ENCODE measurements at places on chromosomes 6 and 20.

GRCh38 chr6:125807293-125807692, 16.5 kb downstream of the NCOA7 start:
- DNase-seq, result no peak

- DNase-seq, result no peak
Observed at GRCh38 chr20:24523661-24524060, 54.2 kb downstream of the SYNDIG1 start.

- no peak for DNase-seq
Observed at GRCh38 chr6:161001421-161001820, 9.9 kb downstream of the MAP3K4 start.

- DNase-seq, result no peak
Observed at GRCh38 chr6:150667359-150667758, 67.7 kb downstream of the PLEKHG1 start.

DNA sequence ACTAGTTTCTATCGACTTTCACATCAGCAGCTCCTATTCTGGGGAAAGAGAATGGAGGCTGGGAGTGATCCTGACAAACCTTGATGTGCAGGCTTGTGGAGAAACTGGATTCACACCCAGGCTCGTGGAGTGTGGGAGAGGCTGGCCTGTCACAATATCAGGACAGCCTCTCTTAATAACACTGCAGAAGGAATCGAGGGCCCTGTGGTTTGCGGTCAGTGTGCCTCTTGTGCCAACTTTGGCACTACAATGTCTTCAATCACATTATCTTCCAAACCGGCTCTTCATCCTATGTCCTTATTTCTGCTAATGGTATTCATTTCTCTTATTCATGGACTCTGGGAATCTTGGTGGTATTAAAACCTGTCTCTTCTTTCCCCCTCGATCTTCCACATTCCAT, 92.7 kb downstream of the PRL start:
- DNase-seq, result no peak

DNA sequence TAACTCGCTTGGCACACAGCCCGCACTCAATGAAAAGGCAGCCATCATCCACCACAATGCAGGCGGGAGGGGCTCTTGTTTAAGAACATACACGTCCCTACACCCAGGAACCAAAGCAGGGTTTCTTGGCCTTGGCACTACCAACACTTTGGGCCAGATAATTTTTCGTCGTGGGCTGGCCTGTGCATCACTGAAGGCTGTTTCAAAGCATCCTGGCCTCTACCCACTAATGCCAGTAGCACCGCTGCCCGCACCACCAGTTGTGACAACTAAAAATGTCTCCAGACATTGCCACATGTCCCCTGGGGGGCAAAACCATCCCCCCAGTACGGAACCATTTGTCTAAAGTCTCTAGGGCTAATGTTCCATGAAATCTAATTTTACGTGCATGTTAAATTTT, 13.0 kb downstream of the UQCC2 start:
- no peak for DNase-seq

GRCh38 chr6:154554491-154554890, 44.0 kb upstream of the CNKSR3 start:
- DNase-seq, result no peak

GRCh38 chr6:108560463-108561308, at the start of gene FOXO3:
Gene FOXO3 (plus strand): TSS chr6:108560917. CDS start chr6:108561209, 292 bp downstream.
- DNase-seq, result peak; percentile 79

- no peak for DNase-seq
Observed at GRCh38 chr6:155262655-155263054, 1.2 kb upstream of the CLDN20 start.

DNA sequence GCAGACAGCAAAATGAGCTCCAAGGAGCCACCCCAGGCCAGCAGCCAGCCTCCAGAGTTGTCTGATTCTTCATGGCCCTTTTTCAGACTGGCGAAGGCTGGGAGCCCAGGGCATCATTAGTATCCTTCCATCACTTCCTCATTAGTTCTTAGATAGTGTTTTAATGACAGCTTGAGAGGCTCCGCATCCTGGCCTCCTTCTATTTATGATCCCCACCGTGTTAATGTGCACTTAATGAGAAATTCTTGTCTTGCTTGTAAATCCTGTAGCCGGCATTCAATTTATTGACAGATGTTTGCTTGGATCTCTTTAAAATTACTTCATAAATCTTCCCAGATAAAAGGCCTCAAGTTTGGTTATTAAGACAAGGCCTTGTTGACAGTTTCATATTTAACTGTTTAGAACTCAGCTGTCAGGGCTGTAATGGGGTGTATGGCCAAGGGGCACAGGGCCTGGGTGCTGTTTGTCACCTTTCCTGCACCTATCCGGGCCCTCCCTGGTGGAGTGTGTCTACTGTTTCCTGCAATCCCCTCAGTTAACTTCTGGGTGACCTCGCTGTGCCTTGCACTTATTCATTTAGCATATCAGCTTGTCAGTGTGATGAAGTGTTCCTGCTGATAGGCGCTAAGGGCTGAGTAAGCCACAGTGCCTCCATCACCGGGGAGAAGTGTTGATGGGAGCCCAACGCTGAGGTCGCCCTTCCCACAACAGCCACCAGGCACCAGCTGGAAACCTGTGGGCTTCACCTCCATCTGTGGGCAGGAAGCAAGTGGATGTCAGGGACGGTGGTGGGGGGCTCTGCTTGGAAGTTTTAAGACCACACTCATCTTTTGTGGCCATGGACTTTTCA, 169.3 kb downstream of the TSHZ2 start:
- no peak for DNase-seq

GRCh38 chr20:18304618-18305017, 16.3 kb downstream of the ZNF133 start:
- no peak for DNase-seq

- DNase-seq, result no peak
Observed at GRCh38 chr6:46022106-46022948, 6.7 kb upstream of the CLIC5 start.

GRCh38 chr20:49854190-49854875, 41.7 kb downstream of the SLC9A8 start:
- DNase-seq, result no peak

GRCh38 chr6:117481278-117481925, 1.1 kb upstream of the DCBLD1 start:
- DNase-seq, result peak; percentile 13

GRCh38 chr20:14566505-14566904, 229.1 kb upstream of the FLRT3 start:
- DNase-seq, result no peak

DNA sequence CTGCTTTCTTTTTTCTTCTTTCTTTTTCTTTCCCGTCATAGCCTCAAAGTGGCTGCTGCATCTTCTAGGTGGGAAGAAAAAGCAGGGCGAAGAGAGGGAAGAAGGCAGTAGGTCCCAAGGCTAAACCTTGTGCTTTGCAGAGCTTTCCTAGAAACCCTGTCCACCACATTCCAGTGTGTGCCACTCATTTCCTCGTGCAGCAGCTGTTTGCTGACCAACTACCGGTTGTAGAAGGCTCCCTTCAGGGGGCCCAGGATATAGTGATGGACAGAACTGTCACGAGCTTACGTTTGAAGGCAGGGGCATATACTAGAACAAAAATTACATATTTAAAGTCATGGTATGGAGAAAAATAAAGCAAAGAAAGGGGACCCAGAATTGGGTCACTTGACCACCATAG, 103.0 kb downstream of the SASH1 start:
- no peak for DNase-seq

GRCh38 chr6:108633436-108633835, 72.7 kb downstream of the FOXO3 start:
- no peak for DNase-seq

GRCh38 chr20:44946271-44946852, 13.8 kb downstream of the TOMM34 start:
- DNase-seq, result no peak

- no peak for DNase-seq
Observed at GRCh38 chr6:83096791-83097190, 29.3 kb downstream of the DOP1A start.

GRCh38 chr20:47453167-47453782, 48.4 kb upstream of the NCOA3 start:
- no peak for DNase-seq

GRCh38 chr6:40932366-40932765, 106.7 kb downstream of the UNC5CL start:
- DNase-seq, result no peak

DNA sequence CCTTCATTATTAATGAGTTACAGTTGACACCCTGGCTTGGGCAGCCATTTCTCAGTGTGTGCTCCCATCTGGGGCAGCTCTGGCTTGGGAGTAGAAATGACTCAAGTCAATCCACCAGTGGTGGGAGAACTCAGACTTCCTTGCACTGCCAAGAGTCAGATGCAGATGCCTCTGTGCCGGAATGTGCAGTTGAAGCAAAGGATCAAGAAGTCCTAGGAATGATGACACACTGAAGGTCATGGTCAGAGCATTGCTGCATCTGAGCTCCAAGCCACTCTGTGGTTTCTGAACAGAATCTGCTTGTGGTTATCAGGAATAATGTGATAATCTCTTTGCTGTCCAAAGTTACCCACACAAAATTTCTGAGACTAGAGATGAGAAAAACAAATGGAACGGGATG, 19.5 kb upstream of the PAX1 start:
- DNase-seq, result no peak

DNA sequence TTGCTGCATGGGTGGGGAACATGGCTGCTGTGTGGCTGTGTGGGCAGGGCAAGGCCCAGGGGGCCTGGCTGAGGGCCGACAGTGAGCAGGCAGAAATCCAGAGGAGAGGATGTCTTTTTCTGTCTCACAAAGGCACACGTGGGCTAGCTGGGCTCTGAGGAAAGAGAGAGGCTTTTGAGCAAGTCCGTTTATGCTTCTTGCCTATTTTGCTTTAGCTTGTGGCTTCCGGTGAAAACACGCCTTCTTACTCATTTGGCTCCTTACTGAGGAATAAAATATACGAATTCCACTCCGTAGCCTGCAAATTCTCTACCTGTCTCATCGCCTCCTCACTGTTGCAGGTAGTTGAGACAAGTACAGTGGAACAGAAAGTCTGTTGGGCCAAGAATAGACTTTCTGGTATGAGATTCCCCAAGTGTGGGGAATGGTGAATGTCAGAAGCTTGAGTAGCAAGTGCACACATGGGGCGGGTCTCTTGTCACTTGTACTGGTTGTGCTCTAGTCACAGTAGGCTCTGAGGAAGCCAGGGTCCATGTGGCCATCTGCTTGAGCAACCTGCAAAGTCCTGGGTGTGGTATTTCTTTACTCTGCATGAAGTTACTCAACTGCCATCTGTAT, 28.4 kb downstream of the WRNIP1 start:
- peak; percentile 32 for DNase-seq

DNA sequence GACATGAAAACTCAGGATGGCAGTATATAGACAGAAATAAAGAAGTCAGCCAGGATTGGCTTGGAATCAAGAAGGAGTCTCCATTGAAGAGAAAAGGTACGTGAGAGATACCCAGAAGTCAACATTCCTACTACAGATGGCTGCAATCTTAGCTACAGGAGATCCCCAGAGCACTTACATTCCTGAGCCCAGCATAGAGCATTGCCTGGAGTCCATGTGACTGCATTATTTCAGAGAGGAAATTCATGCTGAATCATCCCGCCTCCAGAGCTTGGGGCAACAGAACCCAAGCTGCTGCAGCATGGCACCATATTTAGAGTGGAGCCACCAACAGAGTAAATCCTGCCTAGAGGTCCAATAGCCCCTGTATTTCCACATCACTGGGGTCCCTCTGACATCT, 125.0 kb upstream of the GRIK2 start:
- no peak for DNase-seq

DNA sequence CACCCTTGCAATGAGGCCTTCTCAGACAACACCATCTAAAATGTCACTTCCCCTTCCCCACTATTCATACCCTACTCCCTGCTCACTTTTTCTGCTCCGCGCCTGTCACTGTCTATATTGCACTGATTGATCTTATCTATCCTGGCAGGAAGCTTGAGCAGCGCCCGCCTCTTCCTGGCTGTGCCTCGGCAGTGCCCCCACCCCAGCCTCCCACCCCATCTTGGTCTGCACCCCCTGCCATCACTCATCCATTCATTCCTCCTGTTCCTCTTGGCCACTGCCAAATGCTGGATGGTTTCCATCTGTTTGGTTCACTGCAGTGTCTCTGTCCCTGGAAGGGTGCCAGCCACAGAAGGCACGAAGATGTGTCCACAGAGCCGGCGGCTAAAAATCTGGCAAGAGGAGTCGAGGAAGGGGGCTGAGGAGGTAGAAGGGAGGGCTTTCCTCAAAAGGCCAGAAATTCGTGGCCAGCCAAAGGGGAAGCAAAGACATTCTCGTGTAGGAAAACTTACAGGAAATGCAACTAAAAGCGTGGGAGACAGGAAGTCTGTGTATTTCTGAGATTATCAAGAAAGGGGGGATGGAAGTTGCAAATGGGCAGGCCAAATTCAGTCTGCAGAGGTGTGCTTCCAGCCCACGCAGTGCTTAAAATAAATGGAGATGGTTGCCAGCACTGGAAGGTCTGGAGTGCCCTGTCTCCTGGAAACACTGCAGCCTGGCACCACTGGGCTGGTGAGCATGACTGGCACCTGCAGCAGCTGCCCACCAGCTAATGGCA, 27.6 kb downstream of the SYNJ2 start:
- no peak for DNase-seq

- no peak for DNase-seq
Observed at GRCh38 chr6:41445261-41445660, 100.9 kb upstream of the FOXP4 start.

GRCh38 chr20:64035933-64036345, at the start of gene C20orf204:
Gene C20orf204 (plus strand): TSS chr20:64036182. CDS start chr20:64036324, 142 bp downstream.
- no peak for DNase-seq

DNA sequence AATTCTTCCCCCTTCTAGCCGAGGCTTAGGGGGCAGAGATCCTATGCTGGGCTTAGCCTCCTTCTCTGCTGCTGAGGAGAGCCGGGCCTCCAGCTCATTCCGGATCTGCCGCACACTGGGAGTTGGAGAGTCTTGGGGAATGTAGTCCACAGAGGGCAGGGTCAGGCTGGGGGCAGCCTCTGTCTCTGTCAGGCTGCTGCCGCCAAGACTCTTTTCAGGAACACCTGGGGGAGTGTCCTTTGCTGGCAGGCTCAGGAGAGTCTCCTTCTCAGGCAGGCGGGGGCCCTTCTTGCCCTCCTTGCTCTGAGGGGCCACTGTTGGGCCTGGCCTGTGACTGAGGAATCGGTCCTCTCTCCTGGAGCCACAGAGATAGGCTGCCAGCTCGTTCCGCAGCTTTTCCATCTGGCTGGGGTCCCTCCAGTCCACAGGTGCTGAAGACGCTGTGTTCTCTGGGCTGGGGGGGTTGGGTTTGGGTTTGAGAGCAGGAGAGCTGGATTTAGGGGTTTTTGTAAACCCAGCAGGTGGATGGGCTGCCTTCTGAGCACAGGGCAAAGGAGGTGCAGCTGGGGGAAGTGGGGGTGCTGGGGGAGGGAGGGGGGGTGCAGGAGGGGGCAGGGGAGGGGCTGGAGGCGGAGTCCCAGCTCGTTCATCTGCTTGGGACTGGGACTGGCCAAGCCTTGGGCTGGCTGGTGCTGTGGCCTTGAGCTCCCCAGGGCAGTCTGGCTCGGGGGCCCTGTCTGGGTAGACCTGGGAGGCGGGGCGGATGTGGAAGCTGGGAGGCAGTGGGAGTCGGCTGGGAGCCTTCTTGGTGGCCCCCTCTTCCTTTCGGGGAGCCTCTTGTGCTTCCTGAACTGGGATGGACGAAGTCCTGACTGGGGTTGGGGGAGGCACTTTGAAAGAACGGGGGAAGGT, 36.1 kb downstream of the C6orf132 start:
- DNase-seq, result no peak
